Cortex of kidney (tissue), 1 donor: ENCODE measurements at places on chromosomes 12 and 14.

- no peak for DNase-seq
Observed at GRCh38 chr14:35016568-35016967, 29.5 kb upstream of the FAM177A1 start.

- DNase-seq: no peak
Observed at GRCh38 chr12:79897617-79898016, 37.3 kb downstream of the PPP1R12A start.

DNA sequence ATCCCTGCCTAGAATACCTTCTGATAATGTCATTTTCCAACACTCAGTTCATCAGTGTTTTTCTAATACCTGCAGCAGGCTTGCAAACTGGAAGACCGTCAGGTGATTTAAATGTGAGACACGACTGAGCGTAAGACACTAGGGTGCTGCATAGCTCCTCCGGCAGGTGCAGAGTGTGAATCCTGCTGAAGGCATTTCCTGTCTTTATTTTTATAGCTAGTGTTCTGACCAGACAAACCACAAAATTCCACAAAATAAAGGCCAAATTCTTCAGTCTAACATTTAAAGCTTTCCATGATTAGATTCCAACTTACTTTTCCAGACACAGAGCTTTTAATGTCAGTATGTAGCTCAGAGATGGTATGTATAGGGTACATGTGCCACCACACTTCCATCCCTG, 70.7 kb downstream of the BBS10 start:
- DNase-seq: no peak

DNA sequence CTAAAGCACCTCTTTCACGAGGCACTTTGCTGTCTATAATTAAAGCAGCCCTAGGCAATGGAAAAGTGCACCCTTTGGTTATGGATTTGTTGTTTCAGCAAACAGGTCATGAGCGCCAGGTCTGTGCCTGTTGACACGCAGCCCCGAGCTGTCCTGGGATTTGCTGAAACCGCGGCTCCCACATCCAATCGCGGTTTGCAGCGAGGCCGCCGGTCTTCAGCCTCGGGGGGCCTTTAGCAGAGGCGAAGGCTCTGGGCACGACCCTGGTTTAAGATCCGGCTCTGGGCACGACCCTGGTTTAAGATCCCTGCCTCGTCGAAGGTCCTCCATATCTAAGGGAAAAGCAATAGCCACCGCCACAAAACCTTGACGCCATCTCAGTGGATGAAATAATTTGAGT, 79.2 kb downstream of the GLT1D1 start:
- DNase-seq: no peak

- no peak for DNase-seq
Observed at GRCh38 chr14:20460458-20461224, 593 bp downstream of the PIP4P1 start.

DNA sequence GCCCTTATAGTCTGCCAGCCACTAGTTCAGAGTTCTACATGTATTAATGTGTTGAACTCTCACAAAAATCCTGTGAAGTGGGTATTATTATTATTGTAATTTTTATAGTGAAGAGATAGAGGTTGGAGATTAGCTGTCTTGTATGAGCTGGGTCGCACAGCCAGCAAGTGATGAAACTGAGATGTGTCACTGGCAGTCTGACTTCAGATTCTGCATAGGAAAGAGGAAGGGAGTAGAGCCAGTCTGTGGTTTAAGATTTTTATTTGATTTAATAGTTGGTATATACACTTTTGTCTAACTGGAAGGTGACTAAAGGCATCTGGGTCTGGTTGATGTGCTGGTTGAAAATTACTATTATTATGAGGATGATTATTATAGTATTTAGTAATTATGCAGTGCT, 5.8 kb upstream of the FRS2 start:
- DNase-seq: no peak

DNA sequence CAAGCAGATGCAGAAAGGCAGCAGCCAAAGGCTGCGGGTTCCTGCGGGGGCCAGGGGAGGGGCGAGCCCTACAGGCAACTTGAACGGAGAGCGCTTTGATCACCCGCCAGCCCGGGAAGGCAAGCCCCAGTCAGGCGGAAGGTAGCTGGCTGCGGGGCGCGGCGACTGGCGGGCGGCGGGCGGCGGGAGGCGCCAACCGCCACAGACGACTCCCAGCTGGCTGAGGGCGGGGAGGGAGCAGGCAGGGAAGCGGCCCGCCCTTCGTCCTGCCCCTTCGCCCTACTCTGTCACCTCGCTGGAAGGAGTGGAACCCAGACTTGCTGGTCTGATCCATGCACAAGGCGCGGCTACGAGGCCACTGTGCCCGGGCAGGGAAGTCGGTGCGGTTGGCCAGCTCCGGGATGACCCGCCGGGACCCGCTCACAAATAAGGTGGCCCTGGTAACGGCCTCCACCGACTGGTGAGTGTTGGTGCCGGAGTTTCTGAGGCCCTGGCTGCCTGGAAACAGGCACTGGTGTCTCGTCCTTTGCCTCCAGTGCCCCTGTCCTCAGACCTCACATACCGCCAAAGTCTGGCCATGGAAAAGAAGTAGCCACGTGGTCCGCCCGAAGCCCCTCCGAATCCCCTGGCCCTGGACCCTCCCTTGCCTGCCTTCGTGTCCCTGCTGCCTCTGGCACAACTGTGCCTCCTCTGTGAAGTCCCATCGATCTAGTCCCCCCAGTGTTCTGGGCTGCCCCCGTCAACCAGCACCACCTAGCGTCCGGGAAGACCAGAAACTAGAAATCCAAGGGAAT, 15.4 kb upstream of the CARMIL3 start:
- no peak for DNase-seq

- no peak for DNase-seq
Observed at GRCh38 chr12:91395628-91396135, 213.1 kb upstream of the DCN start.

DNA sequence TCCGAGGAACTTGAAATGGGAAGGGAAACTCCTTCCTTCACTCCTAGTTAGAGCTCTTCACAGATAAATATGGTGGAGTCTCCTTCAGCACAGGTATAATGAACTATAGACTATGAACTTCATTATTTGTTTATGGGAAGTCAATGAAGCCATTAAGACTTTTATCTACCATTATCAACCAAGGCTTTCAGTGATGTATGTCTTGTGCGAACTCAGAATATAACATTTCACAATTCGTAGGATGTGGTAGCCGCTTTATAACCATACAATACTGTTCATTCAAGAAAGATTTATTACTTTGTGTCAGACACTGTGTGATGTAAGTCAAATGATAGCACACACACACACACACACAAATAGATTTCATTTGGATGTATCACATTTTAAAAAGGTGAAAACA, 24.8 kb upstream of the ETNK1 start:
- no peak for DNase-seq

DNA sequence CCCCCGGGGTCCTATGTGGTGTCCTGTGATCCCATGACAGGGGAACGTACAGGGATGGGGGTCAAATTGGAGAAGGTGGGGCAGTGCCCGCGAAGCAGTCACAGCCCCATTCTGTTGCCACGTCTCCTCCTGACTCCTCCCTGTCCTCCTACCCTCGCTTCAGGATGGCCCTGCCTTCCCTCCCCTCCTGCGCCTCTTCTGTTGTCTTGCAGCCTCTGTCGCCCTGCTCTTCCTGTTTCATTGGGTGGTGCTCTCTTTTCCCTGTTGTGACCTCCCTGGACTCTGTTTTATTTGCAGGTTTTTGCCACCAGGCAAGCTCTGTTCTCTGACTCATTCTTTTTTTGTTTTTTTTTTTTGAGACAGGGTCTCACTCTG, 18.7 kb downstream of the CABP1 start:
- DNase-seq: no peak

DNA sequence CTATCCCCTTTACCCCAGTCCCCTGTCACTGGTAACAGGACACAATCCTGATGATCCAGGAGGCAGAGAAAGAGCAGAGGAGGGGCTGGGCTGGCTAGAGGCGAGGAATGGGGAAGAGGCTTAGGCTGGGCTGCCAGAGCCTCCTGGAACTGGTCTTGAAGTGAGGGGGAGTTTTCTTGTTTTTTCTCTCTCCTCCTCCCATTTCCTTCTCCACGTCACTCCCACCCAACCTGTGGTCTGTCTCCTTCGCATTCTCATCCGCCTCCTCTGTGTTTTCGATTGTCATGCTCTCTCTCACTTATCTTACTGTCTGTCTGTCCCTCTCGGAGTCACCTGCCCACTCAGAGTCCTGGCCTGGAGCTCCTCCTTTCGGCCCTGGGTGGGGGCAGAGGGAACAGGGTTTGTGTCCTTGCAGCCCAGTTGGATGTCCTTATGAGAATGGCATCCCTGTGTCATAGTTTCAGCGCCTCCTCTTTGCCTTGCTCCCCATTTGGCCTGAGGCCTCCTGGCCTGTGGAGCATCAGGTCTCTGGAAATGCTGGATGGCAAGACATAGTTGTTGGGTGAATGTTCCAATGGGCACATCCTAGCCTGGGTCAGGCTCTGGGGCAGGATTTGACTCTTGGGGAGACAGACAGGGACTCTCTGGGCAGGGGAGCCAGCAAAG, 3.4 kb upstream of the KRT80 start:
- no peak for DNase-seq

DNA sequence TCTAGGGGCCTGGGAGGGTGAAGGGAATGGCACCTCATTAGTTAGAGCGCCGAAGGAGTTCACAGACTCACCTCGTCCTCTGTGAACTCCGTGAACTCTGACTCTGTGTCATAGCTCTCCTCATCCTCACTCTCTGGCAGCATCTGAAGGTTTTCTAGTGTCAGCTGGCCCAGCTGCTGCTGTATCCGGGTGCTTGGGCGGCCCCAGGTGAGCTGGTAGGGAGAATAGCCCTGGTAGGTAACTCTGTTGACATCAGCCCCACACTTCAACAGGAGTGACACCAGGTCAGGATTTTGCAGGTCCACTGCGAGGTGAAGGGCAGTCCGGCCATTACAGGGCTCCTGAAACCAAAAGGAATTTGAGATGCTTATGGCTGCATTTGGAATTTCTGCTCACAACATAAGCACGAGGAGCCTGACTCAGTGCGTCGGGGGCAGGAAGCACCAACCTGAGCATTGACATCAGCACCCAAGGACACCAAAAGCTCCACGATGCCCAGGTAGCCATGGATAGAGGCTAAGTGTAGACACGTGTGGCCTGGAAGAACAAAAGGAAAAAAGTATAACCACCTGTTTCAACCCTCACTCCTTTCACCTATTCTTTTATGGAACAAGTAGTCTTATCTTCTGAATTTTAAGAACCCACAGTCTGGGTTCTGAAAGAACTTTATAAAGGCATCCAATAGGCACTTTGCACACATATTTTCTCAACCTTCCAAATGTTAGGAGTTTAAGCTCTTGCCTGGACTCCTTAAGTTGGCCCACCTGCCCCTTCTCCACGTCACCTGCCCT, 2.0 kb downstream of the NFKBIA start:
- no peak for DNase-seq

- DNase-seq: no peak
Observed at GRCh38 chr12:120598674-120599463, 17.7 kb upstream of the POP5 start.

DNA sequence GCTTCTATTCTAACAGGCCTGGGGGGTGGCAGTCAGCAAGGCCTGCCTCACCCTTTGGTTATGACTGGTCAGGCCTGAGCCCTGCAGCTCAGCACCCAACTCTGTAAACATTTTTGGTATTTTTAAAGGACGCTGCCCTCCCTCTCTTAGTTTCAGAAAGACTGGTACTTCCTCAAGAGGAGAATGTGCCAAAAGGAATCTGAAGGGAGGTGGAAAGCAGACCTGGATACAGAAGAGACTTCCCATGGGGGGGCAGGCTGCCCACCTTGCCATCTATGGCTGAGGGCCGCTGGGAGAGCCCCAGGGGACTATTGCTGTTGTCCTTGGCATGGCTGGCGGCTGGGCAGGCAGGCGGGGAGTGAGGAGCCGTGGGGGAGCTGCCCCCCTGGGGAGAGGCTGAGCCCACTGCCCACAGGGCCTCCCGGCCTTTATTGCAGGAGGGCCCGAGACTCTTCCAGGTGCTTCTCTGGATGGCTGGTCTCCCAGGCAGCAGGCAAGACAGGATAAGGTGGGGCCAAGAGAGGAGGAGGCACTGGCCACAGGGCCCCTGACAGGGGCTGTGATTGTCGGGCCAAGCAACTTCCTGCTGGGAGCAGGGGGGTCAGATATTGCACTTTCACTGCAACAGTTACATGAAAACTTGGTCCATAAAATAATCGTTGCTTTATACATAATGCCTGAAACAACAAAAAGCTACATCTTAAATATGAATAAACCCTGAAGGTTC, 3.5 kb downstream of the ARL6IP4 start:
- no peak for DNase-seq

DNA sequence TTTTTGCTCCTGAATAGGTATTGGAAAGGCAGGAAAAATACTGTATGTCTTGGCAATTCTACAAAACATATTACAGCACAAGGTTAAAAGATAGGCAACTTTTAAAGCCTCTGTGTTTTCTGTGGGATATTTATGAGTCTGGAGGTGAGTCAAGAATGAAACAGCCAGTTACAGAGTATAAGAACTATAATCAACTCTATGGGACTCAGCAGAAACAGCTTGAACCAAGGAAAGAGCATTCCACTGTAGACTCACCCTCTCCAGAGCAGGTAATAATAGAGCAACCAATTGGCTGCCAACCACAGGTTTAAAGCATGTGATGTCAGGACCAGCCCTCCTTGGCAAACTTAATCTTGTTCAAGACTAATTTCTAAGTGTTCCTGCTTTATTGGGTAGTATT, 100.5 kb upstream of the MDM1 start:
- no peak for DNase-seq

GRCh38 chr12:13304924-13305323, 108.4 kb downstream of the EMP1 start:
- no peak for DNase-seq

- no peak for DNase-seq
Observed at GRCh38 chr12:120470150-120470784, 719 bp upstream of the SRSF9 start.

DNA sequence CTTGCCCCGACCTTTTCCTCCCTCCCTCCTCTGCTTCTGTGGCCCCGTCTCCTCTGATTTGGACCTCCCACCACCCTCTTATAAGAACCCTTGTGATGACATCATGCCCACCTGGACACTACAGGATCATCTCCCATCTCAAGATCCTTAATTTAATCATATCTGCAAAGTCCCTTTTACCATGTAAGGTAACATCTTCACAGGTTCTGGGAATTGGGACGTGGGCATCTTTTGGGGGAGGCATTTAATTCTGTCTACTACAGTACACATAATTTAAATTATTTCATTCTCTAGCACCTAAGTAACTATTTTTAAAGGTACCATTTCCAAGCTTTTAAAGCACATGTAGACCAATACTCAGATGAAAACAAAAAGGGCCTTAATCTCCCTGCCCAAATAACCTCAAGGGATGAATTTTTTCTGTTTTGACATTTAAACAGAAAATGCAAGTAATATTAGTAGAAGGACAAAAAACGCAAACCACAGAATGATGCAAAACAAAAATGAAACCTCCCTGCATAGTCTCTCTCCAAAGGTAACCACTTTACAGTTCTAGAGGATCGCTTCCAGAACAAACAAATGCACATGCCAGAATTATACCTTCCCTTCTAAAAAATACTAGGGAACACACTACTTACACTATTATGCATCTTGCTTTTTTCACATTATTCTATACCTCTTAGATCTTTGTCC, 222.1 kb downstream of the AACS start:
- DNase-seq: no peak

GRCh38 chr12:122927756-122928403, 32.0 kb upstream of the VPS37B start:
- DNase-seq: no peak

GRCh38 chr12:128940974-128941373, 87.7 kb downstream of the GLT1D1 start:
- DNase-seq: no peak

GRCh38 chr12:91432089-91432488, 249.5 kb upstream of the DCN start:
- DNase-seq: no peak

GRCh38 chr12:133215724-133216123, 20.0 kb downstream of the ANHX start:
- DNase-seq: no peak
